ENCODE measurements at places on chromosomes 5 and 9.
A peak's percentile ranks its signal among the peaks of the same experiment; 100 is the strongest.

- DNase-seq: no peak
Measured at GRCh38 chr9:93683331-93684134, 107.1 kb downstream of the PHF2 start.

DNA sequence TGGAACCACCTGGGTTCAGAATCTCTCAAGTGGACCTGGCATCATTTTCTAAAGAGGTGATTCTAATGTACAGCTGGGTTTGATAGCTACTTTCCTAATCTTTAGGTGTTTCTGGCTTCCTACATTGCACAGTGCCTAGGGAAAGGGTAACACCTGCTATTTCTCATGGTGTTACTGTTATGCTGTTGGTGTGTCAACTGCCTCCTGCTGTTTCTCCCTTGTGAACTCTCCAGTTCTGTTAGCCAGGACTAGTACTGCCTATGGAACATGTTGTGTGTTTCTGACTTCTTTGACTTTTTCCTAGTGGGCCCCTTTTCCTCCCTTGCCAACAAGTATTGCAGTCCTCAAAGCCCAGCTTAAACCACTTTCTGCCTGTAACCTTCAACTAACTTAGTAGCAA lies 5.5 kb downstream of the ARHGEF28 start:
- no peak for DNase-seq

DNA sequence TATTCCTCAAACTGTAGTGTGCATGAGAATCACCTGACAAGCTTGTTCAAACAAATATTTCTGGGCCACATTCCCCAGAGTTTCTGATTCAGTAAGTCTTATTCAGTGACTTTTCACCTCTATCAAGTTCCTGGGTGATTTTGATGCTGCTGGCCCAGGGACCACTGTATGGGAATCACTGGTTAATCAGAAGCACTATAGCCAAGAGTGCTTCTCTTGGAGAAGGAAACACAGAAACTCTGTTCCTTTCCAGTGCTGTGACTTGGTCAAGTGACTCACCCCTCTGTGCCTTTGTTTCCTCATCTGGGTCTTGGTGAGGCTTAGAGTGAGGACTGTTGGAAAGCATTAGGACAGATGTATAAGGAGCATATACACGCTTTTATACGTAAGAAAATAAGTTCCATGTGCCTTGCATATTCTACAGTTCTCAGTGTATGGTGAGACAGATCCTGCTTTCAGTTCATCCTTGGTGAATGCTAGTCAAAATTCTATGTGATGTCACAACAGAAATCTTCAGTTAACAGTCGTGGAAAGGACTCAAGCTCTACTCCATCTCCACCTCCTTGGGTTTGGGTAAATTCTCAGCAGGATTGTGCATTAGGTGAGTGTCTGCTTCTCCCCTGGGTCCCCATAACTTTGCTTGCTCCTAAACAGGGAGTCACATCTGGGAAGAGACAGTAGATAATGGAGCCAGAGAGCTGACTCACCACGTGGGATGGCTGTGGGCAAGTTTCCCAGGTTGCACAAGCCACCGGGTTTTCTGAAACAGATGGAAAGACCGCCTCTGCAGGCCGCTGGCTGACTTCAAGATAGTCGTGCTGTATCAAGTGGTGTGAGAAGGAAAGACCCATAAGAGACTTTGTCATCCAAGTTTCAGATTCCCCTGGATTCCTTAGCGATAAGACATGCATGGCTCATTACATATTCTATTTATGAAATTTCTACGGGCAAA lies 117.0 kb downstream of the NXNL2 start:
- DNase-seq: peak; percentile 99

GRCh38 chr5:74028976-74029375 lies 403.0 kb downstream of the ARHGEF28 start:
- DNase-seq: no peak

DNA sequence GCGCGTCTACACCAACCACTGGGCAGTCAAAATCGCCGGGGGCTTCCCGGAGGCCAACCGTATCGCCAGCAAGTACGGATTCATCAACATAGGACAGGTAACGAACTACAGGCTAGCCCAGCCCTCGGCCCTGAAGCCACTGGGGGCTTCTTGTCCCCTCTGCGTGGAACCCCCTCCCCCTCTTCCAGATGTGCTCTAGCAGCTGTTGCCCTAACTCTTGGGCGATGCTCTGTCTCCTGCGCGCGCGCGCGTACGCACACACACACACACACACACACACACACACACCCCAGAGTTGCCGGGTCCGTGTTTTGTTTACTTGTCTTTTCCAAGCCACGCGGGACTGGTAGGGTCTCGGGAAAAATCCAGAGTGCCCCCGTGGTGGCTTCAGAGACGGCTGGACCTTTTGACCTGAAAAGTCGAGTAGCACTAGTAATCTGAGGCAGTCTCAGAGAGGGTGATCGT lies 836 bp downstream of the PCSK5 start:
- no peak for DNase-seq

DNA sequence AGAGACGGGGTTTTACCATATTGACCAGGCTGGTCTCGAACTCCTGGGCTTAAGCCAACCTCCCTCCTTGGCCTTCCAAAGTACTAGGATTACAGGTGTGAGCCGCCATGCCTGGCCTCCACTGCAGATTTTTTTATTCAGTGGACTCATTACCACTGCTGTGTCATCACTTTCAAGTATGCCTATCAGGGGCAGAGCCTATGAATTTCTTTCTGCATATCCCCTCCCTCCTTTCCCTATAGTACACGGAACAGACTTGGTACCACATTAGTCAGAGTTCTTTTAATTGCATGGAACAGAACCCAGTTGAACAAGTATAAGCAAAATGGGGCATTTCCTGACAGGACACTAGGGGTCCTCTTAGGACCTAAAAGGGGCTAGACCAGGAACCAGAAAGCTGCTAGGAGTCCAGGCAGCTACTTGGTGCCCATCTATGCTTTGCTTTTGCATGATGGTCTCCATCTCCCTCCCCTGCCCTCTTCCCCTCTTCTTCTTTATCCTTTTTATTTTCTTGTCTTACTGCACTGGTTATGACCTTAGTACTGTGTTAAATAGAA lies 5.8 kb downstream of the BSPRY start:
- DNase-seq: peak; percentile 26

- peak; percentile 43 for DNase-seq
Measured at GRCh38 chr5:57332361-57332760, 150.2 kb downstream of the ACTBL2 start.

- no peak for DNase-seq
Measured at GRCh38 chr9:82563094-82563493, 499.8 kb downstream of the RASEF start.

- peak; percentile 69 for DNase-seq
Measured at GRCh38 chr9:81609782-81610739, 79.3 kb downstream of the TLE1 start.

DNA sequence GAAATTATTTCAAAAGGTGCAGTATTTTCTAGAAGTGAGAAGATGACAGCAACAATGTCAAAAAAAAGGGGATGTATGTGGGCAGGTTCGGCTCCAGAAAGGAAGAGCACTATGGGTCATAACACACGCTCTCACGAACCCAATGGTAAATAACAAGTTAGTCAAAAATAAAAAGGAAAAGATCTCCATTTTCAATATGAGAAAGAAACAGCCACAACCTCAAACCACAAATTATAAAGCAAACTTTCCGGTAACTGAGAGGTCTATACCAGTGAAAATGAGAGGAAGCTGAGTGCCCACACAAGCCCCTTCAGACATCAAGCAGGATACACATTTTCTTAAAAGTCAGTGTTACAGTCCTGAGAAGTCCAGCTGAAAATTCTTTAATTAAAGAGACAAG lies 398.5 kb upstream of the RPS23 start:
- DNase-seq: no peak

DNA sequence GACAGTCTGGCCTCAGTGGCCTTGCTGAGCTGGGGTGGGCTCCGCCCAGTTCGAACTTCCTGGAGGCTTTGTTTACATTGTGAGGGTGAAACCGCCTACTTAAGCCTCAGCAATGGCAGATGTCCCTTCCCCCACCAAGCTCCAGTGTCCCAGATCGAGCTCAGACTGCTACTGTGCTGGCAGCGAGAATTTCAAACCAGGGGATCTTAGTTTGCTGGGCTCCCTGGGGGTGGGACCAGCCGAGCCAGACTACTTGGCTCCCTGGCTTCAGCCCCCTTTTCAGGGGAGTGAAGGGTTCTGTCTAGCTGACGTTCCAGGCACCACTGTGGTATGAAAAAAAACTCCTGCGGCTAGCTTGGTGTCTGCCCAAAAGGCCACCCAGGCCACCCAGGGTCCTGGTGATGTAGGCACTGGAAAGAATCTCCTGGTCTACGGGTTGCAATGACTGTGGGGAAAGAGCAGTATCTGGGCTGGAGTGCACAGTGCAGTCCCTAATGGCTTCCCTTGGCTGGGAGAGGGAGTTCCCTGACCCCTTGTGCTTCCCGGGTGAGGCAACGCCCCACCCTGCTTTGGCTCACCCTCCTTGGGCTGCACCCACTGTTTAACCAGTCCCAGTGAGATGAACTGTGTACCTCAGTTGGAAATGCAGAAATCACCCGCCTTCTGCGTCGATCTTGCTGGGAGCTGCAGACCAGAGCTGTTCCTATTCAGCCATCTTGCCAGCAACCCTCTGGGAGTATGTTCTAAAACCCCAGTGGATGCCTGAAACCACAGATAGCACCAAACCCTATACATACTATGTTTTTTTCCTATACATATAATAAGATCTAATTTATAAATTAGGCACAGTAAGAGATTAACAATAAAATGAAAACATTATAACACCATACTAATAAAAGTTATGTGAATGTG lies 95.5 kb downstream of the TMEM161B start:
- peak; percentile 12 for DNase-seq

GRCh38 chr9:75230469-75230868 lies 142.2 kb downstream of the OSTF1 start:
- DNase-seq: no peak

DNA sequence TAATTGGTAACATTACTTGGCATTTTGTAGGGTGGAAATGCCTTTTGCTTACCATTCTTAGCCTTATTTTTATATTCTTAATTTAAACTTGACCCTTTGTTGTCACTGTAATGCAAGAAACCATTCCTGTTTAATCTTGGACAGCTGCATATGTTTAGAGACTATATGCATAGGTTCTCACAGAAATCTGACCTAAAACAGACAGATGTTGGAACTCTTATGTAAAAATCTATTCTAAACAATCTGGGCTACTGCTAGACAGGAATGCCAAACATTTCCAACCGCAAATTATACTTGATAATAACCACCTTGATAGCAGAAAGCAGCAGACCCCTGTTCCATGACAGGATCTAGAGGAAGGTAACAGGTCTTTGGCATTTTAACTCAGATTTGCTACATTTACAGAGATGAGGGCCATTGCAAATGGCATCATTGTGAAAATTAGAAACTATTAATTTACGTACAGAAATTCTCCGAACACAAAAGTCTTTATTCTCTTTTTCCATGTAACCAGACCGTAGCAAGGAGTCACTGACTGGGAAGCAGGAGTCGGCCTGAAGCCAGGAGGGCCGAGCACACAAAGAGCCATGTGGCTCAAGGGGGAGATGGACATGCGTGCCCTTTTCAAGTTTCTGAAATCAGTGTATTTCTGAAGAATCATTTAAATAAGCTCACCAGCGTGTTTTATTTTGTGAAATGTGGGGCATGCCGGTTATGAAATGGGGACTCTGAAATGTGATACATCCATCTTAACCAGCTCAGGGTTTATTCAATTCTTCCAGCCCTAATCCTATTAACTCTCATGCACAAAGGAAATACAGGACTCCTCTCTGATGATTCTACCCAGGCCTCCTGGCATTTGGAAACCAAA lies 139.3 kb downstream of the AOPEP start:
- peak; percentile 42 for DNase-seq

DNA sequence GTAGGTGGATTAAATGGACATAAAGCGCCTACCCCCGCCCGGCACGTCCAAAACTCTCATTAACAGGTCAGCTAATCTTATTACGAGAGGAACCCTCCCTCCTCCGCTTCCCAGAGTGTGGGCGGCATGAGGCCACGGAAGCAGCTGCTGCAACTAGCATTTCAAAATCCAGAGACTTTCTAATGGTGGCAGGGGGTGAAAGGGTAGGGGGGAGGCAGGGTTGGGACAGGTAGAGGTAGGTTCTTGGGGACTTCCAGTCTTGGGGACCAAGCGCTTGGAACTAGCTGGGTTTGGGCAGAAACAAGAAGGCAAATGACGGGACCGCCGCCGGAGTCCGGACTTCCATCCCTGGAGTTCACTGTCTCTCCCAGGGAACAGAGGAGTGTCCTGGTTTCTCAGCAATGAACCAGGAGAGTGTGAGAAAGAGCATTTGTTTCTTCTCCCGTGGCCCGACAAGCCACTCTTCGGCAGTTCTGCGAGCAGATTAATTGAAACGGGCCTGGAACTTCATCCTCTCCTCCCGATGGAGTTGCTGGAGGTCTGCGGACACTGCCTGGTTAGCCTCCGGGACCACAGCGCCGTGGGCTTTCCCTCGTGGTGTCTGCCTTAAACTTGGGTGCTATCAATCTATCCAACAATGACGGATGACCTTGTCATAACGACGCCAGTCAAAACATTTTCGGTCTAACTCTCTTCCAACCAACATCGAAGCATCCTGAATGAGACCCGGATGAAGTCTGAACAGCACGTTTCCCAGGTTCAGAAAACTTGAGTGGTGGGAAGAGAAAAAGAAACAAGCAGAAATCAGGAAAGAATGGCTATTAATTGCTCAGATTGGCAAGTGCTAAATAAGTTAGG lies 1.6 kb upstream of the PRDM6 start:
- DNase-seq: no peak

- DNase-seq: peak; percentile 28
Measured at GRCh38 chr9:127980060-127980705, 606 bp downstream of the EEIG1 start.

GRCh38 chr9:133207540-133208170 lies 1.4 kb downstream of the OBP2B start:
- no peak for DNase-seq

DNA sequence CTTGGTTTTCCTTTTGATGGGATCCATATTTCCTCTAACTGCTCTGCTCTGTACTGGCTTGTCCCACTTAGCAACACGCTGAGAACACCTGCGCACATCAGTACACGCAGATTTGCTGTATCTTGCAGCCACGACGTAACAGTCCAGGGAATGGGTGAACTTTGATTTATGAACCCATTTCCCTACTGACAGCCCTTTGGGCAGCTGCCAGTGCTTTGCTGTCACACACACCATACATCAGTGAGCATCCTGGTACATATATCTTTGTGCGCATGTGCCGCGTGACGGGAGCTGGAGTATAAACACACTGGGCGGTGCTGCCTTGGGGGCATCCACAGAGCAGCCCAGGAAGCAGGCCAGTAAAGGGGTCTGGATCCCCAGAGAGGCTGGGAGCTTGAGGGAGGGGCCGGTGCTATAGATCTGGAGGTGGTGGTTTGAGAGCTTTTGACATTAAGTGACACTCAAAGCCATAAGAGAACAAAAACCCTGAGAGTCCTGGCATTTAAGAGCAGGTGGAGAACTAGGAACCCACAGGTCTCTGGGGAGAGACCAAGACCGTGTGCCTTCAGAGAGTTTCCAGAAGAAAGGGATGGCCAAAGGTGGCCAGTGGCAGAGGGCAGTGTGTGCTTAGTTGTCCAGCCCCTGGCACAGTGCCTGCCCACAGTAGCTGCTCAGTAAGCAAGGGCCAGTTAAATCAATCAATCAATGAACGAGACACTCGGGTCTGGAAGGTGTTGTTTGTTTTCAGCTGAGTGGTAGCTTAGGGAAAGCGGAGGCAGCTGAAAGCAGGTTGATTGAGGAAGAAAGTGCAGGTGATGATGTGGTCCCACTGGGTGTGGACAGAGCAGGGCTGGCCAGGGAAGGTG lies 53.7 kb downstream of the LMX1B start:
- DNase-seq: no peak

- peak; percentile 81 for DNase-seq
Measured at GRCh38 chr5:40619421-40619820, 60.3 kb upstream of the PTGER4 start.

- DNase-seq: no peak
Measured at GRCh38 chr5:103228588-103228987, 30.0 kb upstream of the MACIR start.
